ENCODE measurements at places on chromosomes 5 and 9. TPM values are rescaled to one million over a fixed set of nuclear protein-coding genes. Genes with fewer than 3 reads are reported as not detected.

PHF2 gene
- 37.0 TPM for total RNA-seq

LCN9 gene
- total RNA-seq, result not detected

ERCC8 gene
- 9.1 TPM for total RNA-seq

- DNase-seq, result peak; percentile 82
Measured at GRCh38 chr9:130446101-130446861, 1.5 kb downstream of the ASS1 start.

GRCh38 chr5:68557162-68557936 is 341.8 kb downstream of the PIK3R1 start:
- no peak for DNase-seq

DNA sequence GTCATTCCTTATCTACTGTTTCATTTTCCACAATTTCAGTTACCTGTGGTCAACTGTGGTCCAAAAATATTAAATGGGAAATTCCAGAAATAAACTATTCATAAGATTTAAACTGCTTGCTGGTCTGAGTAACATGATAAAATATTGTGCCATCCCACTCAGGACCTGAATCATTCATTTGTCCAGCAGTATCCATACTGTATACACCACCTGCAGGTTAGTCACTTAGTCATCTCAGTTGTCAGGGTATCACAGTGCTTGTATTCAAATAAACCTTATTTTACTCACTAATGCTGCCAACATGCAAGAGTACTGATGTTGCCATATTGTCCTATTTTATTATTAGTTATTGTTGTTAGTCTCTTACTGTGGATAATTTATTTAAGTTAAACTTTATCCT is 139.7 kb downstream of the FBXO4 start:
- no peak for DNase-seq

DNA sequence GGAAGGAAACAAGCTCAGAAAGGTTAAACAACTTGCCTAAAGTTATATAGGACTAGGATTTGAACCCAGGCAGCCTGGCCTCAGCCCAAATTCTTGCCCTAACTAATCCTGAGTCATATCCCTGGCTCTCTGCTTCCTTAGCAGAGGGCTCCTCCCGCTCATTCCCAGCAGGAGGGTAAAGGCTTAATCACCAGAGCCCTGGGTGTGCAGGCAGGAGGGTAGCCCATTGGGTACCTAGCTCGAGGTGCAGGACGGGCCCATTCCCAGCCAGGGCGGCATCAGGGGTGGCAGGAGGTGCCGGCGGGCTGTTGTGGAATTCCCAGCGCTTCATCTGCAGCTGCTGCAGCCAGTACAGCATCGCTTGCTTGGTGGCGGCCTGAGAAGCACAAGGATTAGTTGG is 3.9 kb downstream of the TBC1D2 start:
- no peak for DNase-seq

PRDM12 gene
- not detected for total RNA-seq

- no peak for DNase-seq
Measured at GRCh38 chr5:35675392-35675791, 57.7 kb downstream of the SPEF2 start.

GRCh38 chr9:132632413-132633129 is 37.2 kb downstream of the DDX31 start:
- DNase-seq, result no peak

ADAMTS6 gene
- total RNA-seq, result 2.3 TPM

GRCh38 chr9:93032545-93032944 is 26.0 kb upstream of the SUSD3 start:
- no peak for DNase-seq

All from upper lobe of right lung (tissue), 1 donor.